AG04449 (cell line): ENCODE measurements at places on chromosomes 7 and 10.

DNA sequence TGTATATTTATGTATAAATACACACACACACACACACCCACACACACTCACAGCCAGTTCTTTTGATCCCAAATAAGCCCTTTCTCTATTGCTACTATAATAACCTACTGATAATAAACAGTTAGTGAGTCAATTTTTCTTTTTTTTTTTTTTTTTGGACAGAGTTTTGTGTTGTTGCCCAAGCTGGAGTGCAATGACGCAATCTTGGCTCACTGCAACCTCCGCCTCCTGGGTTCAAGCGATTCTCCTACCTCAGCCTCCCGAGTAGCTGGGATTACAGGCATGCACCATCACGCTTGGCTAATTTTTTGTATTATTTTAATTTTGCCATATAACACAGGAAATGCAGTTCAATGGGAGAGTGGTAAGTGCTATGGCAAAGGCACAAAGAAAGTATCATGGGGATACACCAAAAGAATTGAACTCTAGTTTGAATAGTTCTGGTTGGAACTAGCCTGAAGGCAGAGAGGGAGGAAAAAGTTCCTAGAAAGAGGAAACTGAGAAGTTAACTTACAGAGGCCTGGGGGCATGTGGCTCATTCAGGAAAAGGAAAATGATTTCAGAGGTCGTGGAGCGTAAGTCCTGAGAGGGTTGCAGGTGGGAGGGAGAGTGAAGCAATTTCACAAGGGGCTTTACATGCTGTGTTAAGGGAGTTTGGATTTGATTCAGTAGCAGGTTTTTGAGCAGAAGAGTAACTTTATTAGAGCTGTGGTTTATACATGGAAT lies 44.4 kb upstream of the JCAD start:
- DNase-seq = no peak

DNA sequence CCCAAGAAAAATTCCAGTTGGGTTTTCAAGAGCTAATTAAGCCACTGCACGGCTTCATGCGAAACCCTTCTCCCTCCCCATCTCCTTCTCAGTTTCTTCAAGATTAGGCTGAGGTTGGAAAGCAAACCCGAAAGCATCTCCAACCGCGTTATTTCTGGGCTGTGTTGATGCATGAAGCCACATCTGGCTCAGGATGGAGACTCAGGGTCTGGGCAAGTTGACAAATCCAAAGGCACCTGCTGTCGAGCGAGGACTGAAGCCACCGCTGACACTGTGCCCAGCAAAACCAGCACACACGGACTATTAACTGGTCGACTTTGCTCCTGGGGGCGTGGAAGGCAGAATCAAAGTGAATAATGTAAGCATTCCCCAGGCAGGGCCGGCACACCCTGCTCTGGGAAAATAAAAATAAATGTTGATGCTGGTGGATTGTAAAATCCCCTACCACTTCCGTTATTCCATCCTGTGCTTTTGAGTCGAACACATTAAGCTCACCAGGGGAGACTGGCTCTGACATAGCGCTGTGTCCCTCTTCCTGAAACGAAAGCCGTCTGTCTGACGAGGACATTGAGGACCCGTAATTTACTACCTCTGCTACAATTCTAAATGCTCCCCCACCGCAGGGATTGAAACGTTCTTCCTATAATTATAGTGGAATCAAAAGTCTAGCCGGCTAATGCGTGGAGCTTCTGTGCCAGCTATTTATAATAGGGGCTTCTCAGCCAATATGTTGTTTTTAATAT lies 269.8 kb downstream of the ADARB2 start:
- no peak for DNase-seq

- no peak for DNase-seq
These were observed 239.7 kb upstream of the LRGUK start for GRCh38 chr7:133887459-133887858.

DNA sequence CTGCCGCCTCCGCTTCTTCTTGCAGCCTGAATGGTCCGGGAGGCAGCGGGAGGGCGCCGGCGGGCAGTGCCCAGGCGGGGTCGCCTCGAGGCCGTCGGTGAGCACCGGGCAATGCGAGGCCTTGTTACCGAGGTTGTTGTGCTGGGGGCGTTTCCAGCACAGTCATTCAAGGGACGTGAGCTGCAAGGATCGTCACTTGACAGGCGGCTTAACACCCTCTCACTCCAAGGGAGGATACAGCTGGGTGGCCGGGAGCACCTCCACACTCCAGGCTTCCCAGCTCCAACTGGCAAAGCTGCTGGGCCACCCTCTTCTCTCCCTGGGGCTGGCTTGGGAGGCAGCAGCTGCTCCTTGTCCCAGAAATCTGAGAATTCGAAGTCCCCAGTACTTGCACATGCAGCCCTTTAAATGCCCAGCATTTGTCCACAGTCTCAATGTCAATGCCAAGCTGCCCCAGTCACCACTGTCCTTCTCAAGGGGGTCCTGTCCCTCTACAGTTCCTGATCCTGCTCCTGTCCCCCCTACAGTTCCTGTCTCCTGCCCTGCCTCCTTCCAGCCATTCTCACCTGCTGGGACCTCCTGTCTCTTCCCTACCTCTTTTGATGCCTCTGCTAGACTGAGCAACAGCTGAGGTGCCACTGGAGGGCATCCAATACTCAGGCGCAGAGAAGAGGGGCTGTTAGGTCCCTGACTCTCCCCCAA lies 4.4 kb upstream of the HOXA11 start:
- DNase-seq = no peak

GRCh38 chr10:11335881-11336430 lies 275.5 kb downstream of the USP6NL start:
- no peak for DNase-seq

DNA sequence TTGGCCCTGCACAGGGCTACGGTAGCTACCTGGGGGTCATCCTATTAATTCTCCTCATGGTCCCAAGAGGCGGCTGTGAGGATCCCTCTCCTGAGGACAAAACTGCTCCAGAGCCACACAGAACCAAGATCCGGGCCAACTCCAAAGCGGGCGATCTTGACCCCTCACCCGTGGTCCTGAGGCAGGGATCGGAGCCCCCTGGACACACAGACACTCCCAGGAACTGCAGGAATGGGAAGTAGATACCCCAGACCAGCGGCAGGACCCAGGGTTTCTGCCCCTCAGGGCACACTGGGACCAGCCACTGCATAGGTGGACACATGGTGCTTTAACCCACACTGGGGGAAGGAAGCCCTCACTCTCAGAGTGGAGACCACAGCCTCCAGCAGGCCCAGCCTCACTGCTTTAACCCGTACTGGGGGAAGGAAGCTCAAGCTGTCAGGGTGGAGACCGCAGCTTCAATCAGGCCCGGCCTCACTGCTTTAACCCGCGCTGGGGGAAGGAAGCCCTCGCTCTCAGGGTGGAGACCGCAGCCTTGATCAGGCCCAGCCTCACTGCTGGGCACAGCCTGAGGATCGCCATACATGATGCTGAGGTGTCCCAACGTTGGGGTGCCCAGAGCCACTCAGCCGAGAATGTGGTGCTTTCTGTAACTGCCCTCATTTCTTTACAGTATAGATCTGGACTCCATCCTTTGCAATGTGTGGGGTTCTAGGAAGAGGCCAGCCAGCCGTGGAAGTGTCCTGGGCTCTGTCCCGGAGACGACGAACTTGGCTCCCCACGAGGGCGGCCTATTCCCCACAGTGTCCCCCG lies 60.1 kb downstream of the DIP2C start:
- no peak for DNase-seq

DNA sequence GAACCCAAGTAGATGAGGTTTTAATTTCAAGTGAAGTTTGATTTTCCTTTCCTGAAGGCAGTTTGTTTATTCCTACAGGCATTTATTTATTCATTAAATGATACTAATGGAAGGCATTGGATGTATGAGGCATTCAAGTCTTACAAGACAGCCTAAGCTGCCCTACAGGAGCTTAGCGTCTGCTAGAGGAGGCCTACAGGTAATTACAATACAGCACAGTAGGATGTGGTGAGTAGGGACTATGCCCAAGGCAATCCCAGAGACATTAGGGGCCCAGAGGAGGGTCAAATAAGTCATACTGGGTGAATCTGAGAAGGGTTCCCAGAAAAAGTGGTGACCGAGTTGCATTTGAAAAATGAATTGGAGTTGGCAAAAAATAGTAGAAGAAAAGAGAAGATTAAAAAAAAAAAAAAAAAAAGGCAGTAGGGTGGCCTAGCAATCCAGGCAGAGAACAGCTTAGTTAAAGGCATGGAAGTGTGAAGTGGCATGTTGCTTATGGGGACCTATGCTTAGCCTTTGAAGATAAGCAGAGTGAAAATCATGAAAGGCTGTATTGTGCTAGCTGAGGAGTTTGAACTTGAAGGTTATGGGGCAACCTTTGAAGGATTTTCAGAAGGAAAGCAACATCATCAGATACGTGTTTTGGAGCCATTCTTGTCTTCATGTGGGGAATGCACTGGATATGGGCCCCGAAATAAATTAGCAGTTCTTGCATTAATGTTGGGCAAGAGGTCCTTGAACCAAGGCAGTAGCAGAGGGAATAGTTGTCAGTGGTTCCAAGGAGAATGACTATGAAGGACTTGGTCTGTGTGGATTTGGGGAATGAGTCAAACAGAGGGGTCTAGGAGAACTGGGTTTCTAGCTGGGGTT lies 65.5 kb downstream of the SNX10 start:
- DNase-seq = no peak

- no peak for DNase-seq
These were observed 109.2 kb downstream of the ATE1 start for GRCh38 chr10:121818599-121818998.

DNA sequence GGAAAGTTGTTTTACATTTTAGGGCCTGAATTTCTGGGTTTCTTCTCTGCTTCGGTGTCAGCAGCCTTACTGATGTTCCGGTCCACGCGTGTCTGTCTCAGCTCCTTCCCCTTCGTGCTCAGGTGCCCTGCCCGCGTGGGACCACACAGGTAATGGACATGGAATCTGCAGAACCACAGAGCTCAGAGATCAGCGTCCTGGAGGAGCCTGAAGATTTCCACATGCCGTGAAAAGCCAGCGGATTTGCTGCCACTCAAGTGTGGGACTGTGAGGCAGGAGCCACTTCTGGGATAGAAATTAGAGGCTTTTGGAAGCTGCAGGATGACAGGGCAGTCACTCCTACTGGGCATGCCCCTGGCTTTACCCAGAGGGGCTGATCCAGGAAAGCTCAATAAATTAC lies 666.1 kb upstream of the FOXK1 start:
- no peak for DNase-seq
